NCI-H1105 treated with DMSO at 0.1 percent for 48 hours (cell line): ENCODE measurements at places on chromosomes 5 and 9.
A peak's percentile ranks its signal among the peaks of the same experiment; 100 is the strongest.

- DNase-seq, result no peak
Observed at GRCh38 chr5:172564883-172565282, 76.2 kb upstream of the NEURL1B start.

DNA sequence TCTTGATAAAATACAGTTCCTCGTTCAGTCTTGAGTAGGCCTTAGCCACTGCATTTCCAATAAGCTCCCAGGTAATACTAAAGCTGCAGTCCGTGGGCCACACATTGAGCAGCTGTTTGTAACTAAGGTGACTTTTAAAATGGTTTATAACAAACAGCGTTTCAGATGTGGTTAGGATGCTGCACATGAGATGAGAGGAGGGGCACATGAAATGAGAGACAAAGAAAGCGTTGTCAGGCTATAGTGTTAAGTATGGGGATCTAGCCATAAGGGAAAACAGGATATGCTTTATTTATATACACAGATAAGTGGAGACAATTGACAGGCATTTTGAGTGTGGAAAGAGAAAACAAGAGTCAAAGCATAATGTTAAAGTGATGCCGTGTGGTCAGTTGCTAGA lies 89.9 kb downstream of the PAM start:
- no peak for DNase-seq

DNA sequence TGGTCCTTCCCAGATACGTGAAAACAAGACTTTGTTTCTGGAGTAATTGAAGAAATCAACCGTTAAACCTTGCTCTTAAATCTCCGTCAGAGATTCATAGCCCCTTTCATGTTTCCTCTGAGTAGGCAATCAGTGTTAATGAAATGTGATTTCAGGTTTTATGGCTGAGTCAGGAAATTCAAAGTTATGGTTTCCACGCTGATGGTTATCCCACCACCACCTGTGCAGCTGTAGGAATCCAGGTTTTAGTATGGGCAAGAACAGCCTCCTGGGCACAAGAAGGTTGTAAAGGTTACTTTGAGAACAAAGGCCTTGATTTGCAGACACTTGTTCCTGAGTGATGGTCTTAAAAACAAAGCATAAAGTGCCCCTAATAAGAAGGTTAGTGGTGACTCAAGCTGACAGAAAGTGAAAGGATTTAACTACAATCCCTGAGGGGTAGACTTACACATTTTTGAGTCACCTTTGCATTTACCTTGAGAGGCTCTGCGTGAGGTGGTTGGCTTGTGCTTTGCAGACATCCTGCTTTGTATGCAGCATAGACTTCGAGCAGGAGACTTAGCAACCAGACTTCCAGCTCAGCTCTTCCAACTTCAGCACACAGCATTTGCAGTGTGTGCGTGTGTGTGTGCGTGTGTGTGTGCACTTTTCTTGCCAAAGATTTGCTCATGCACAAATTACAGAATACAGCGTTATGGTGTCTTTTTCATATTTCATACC lies 159.6 kb downstream of the TLE4 start:
- no peak for DNase-seq

- DNase-seq, result peak; percentile 97
Observed at GRCh38 chr9:16143947-16144890, 591.4 kb downstream of the CCDC171 start.
